ENCODE measurements at places on chromosomes 4 and X.

GRCh38 chrX:151754641-151755215, 20.2 kb downstream of the CNGA2 start:
- no peak for DNase-seq

DNA sequence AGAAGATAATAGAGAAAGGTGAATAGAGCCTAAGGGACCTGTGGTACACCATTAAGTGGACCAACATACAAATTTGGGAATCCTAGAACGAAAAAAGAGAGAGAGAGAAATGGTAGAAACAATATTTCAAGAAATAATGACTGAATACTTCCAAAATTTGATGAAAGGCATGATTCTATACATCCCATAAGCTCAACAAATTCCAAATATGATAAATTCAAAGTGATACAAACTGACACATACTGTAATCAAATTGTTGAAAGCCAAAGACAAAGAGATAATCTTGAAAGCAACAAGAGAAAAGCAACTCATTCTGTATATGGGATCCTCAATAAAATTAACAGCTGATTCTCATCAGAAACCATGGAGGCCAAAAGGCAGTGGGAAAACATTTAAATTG, 20.6 kb upstream of the ZC4H2 start:
- DNase-seq = no peak

DNA sequence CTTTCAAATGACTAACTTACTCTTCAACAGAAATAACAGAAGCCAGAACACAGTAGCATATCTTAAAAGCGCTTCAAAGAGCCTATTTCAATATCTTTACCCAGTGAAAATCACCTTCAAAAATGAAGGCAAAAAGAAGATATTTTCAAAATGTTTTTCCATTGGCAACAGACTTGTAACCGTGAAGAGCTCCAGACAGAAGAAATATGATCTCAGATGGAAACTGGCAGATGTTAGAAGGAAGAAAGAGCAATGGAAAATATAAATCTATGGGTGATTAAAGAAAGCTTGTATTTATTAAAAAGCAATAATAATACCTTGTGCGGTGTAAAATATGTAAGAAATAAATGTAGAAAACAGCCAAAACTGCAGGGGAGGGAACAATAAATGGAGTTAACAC, 35.7 kb downstream of the PRKG2 start:
- no peak for DNase-seq

DNA sequence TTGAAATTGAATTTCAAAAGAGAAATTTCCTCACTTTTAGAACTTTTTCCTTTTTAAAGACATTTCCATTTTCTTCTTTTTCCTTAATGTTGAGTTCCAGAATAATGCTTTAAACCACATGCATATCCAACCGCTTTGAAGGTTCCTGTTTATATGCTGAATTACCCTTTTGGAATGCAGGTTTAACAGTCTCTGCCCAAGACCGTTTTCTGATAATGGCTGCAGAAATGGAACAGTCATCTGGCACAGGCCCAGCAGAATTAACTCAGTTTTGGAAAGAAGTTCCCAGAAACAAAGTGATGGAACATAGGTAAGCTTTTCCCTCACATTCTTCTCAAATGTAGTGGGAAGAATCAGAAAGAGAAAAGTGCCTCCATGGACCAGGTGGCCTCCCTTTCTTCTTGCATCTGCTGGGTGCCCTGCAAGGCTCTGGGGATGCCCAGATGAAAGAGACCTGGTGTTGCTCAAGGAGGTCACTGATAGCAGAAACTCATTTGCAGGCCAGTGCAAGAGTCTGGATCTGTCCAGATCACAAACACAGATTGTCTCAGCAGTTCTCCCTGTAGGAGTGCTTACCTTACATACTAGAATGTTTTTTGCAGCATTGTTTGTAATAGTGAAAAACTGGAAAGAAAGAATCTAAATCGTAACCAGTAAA, 42.9 kb downstream of the MOSPD2 start:
- DNase-seq = no peak

GRCh38 chrX:150676221-150676620, 17.0 kb upstream of the MTMR1 start:
- no peak for DNase-seq

DNA sequence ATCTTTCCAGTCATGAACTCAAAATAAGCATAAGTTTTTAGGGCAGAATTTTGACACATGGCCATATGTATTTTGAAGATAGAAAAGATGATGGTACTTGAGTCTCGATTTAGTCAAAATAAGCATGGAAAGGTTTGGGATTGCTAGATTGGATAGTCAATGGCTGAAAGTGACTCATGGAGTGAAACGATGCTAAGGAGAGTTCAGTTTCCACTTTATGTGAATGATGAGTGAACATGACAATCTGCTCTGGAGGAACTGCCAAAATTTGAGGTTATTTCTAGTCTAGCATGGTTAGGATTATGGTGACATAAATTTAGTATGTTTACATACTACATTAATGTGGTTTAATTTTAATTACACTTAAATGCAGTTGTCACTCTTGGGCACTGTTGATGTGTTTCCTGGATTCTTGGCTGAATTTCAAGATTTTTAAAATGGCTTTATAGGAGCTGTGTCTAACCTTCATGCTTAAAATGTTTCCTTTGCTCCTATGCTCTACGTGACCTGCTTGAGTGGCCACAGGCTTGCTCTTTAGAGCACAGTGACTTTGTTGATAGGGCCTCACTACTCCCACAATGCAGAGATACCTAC, 17.1 kb downstream of the DDX3X start:
- no peak for DNase-seq

DNA sequence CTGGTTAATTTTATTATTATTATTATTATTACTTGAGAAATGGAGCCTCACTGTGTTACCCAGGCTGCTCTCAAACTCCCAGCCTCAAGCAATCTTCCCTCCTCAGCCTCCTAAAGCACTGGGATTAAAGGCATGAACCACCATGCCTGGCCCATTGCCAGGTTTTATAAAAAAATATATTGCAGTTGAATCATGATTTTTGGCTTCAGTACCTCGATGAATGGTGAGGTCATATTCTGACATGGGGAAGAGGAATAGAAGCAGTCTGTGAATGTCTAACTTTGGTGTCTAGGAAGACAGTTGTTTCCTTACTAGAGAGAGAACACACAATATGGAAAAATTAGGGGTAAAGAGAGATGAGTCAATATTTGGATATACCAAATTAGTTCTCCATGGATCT, 32.0 kb downstream of the CCSER1 start:
- DNase-seq = no peak

DNA sequence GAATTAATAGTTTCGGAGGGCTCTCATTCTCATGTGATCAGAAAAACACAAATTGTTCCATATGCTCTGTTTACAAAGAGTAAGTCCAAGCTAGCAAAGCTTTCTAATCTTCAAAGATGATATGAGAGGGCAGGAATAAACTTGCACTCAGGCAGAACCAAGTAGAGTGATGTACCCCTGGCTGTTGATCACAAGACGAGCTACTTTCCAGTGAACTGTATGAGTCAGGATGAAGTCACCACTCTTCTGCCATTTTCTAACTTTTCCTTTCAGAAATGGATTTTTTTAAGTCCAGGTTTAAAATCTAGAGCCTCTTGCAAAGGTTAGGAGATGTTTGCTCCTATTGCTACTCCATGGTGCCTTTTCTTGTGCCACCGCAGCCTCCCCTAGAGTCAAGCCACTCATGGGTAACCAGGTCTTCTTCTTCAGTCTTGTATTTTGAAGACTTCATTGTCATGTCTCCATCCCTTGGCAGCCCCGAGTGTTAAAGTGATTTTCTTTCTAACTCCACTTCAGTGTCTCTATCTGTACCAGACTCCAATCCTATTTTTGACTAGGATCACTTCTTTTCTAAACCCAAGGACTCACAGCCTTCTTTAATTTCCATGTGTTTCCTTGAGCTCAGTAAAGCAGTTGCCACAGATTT, 171.9 kb upstream of the GALNT7 start:
- no peak for DNase-seq

DNA sequence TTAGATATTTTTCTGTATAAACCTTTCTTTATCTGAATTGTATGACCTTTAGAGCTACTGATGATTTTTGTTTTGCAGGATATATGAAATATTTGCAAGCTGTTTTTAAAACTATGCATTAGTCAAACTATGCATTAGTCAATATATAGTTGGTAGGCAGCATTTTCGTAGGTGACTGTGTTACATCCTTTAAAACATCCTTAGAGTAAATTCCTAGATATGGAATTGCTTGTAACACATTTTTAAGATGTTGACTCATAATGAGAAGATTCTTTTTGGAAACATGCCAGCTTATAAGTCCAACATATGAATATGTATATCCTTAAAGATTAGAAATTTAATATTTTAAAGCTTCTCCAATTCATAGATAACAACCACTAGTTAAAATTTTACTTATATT, 1768.5 kb downstream of the PCDH7 start:
- no peak for DNase-seq

GRCh38 chr4:8342651-8343261, 73.2 kb downstream of the HTRA3 start:
- DNase-seq = no peak

DNA sequence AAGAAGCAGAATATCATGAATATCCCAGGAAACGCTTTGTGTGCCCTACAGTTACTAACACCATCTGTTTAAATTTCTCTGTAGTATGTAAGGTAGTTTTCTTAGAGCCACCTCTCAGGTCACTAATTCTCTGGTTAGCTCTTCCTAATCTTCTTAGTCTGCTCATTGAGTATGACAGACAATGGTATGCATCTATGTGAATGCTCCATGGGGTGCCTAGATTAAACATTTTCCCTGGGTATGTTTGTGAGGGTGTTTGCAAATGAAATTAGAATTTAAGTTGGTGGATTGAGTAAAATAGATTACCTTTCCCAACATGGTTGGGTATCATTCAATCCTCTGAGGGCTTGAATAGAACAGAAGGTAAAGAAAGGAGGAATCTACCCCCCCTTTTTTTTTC, 233.0 kb downstream of the PCDH18 start:
- DNase-seq = no peak

DNA sequence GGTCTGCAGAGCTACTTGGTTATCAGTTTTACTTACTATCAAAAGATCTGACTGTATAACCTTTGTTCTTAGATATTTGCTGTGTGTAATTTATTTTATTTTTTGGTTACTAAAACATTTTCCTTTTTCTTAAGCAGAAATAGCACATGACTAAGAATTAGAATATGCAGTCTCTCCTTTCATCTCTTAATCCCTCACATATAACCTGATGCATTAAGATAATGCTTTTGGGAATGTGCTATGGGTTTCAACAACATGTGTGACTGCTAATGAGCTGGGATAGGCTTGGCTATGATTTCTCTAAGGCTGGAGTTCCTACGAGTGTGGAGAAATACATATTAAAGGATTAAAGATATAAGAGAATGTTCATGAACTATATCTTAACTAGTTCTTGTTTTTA, 41.5 kb downstream of the SHROOM3 start:
- no peak for DNase-seq

DNA sequence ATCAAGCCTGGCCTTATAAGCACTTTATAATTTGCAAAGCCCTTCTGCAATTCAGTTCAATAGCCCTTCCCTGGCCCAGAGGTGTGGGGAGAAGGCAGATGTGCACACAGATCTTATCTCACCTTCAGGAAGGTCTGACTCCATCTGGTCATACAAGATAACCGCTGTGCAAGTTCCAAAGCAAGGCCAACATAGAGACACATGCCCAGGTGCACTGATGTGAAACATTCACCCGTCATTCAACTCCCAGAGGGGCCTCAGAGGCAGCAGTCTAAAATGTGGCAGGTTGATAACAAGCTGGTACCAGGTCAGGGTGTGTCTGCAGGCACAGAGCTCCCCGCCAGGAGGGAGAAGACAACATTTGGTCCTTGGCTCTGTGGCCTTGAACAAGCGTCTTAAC, 10.9 kb upstream of the WFS1 start:
- DNase-seq = no peak

GRCh38 chr4:22637306-22637705, 55.4 kb upstream of the GBA3 start:
- DNase-seq = no peak
